Activated naive CD4-positive, alpha-beta T cell treated with anti-CD3 and anti-CD28 coated beads, Interleukin-2, amount 50 U/mL, for 16 hours (primary cell): ENCODE measurements at places on chromosomes 4 and X.

- DNase-seq: no peak
Observed at GRCh38 chr4:186698525-186698924, 25.1 kb downstream of the FAT1 start.

DNA sequence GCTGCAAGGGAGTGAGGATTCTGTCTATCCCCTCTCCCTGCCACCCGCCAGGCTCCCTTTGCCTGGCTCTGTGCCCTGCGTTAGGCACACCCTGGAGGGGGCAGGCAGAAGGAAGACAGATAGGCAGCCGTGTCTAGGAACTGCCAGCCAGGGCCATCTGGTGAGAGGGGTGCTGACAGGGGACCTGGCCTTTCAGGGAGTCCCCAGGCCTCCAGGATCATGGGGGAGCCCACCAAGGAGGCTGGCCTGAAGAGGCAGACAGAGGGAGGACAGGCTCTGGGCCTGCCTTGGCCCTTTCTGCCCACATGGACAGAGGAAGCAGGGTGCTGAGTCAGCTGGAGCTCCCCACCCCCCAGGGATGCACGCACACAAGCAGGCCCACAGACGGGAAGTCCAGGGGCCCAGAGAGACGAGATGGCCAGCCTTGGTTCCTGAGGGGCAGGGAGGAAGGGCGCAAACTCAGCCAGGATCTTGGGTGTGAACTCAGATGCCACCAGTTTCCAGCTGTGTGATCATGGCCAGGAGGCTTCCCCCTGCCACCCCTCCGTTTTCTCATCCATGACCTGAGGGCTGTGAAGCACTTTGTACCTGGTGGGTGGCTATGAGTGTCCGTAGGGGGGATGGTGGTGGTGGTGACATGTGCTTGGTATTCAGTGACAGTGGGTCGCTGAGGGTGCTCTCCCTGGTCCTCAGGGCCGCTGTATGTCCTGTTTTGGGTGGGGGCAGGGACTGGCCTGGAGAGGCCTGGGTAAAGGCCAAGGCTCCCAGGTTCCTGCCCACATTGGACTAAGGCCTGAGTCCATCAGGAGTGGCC, 1.8 kb downstream of the SH3BP2 start:
- DNase-seq: no peak

DNA sequence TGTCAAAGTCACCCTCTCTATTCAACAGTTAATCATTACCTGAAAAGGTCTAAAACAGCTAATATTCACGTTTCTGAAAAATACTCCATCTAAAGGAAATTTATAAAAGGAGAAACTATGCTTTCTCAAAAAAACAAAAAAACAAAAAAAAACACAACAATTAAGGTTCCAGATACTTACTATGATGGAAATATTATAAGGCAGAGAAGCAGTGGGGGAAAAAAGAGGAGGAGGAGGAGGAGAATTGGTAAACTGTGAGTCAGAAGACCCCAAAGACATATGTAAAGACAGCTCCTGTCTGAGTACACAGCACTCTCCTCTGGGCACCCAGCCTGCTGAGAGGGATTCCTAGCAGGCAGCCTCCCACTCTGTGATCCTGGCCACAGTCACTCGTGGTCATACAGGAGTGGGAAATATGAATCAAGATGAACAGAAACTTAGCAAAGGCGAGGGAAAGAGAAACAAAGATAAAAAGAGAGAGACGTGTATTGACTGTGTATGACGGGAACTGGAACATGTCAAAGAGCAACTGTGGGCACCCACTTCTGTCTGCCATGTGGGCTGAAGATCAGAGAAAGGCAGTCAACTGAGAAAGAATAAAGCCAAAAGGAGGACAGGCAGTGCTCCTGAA, 12.5 kb downstream of the KLHL15 start:
- peak; percentile 49 for DNase-seq

GRCh38 chr4:53183754-53184153, 182.1 kb downstream of the SCFD2 start:
- no peak for DNase-seq

- DNase-seq: peak; percentile 1
Observed at GRCh38 chrX:1393871-1394615, 2.1 kb upstream of the SLC25A6 start.

- DNase-seq: no peak
Observed at GRCh38 chr4:101198682-101199339, 148.5 kb downstream of the PPP3CA start.

GRCh38 chrX:26219351-26219750, 3.4 kb downstream of the MAGEB5 start:
- no peak for DNase-seq

DNA sequence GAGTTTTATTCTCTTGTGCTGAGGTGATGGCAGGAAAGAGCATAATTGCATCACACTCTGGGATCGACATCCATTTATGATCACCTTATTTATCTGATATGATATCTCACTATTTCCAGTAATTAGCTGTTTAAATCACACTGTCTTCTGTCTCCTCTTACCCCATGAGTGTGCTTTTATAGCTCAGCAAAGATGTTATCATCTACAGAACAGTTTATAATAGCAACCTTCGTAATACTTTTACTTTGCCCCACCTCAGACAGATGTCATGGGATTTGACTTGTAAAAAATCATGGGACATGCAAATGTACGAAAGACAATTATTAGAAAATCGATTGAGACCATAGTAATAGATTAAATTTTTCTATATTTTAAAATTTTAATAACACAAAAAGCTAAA, 1122.3 kb upstream of the PCDH10 start:
- no peak for DNase-seq

DNA sequence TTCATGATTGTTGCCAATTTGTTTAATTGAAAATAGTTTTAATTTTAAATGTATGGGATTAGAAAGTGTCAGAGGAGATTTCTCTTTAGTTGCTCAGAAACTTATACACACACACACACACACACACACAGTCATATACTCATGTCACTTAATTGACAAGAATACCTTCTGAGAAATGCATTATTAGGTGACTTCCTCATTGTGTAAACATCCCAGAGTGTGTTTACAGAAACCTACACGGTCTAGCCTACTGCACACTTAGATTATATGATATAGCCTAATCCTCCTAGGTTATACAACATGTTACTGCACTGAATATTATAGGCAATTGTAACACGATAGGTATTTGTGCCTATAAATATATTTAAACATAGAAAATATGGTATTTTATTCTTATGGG, 1327.4 kb downstream of the FSTL5 start:
- DNase-seq: no peak

GRCh38 chrX:138127314-138127713, 561.4 kb downstream of the ZIC3 start:
- no peak for DNase-seq
